Activated T-helper 1 cell treated with anti-CD3 and anti-CD28 coated beads, Interleukin-12 subunit alpha, Interleukin-12 subunit beta, Interleukin-2, Interleukin-4 antibody, amounts not matched to agents 30 ng/mL and 10 ng/mL and 1 ng/mL, durations not matched to agents 14 hours and 24 hours and 36 hours (primary cell): ENCODE measurements at places on chromosomes 2 and 18.

GRCh38 chr2:119232666-119232993, 9.0 kb downstream of the STEAP3 start:
- DNase-seq = no peak

- no peak for DNase-seq
Observed at GRCh38 chr2:86293612-86294011, 43.8 kb downstream of the REEP1 start.

DNA sequence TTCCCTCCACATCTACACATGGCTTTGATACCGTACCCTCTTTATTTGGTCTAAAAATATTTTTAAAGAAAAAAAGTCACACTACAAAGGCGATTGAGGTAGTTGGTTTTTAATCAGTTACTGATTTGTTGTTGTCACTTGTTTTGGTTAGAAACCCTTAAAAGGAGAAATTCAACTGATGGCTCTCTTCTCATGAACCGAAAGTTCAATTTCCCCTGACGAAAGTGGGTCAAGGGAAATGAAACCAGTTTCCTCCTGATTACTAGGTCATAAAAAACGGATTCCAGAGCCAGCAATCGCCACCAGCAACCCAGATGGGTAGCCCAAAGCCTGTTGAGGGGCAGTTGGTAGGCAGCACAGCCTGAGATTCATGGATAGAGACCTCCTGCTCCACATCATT, 63.2 kb downstream of the DLGAP1 start:
- no peak for DNase-seq

DNA sequence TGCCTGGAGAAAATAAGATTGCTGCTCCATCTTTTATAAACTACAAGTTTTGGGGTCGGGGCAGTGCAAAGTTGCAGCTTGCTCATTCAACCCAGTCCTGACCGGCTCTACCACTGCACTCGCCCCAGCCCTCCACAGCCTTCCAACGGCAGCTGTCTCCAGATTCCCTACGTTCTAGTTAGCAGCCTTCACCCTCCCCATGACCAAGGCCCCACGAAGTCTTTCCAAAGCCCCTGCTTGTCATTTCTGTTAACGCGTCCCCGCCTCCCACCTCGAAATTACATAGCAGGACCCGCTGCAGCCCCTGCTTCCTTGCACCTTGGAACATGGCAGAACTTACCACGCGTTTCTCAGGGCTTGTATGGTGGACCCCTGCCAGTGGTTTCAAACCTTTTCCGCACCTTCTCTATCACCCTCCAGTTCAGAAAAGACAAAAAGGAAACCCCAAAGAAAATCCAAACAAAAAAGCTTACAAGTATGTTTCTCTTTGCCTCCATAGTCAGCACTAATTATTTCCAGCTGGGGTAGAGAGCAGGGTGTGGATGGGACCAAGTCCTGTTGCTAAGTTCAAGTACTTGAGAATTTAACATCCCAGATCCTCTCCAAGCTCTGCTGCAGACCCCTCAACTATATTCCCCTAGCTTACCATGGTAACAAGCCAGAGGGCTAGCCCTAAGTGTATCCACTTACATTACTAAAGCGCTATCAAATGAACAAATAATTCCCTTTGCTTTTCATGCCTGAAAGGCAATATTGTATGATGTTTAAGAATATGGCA, 161.5 kb downstream of the TGIF1 start:
- no peak for DNase-seq

- no peak for DNase-seq
Observed at GRCh38 chr2:233211548-233211895, 40.0 kb upstream of the ATG16L1 start.

DNA sequence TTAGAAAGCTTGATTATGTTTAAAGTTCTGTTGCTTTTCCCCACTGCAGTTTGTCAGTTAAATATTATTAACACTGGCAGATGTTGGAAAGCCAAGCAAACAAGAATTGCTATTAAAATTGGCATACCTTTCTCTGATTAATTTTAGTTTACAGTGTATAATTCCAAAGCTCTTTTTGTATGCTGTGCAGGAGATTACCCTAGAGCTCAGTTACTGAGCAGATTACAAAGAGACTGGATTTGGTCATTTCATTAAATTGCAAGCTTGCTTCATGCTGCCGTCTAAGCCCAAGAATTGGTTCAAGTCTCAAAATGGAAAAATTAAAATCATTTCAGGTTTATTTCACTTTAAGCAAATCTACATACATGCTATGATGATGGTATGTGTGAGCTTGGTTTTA, 2.3 kb downstream of the ASAP2 start:
- DNase-seq = no peak

DNA sequence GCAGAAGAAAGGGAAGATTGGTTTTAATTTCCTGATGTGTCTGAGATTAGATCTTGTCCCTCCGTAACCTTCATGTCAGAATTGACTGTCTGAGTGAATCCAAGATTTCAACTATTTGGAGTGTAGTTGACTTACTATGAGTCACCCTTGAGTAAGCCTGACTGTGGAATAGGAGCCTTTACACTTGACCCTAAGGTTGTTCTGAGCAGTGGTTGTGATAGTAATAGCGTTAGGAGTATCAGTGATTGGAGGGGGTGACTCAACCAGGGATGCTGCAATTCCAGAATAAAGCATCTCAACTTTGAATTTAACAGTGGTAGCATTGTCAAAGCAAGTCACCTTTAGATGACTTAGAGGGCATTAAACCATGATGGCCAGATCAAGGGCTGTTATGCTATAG, 979.5 kb upstream of the FAM98A start:
- no peak for DNase-seq

- no peak for DNase-seq
Observed at GRCh38 chr18:31657823-31658669, 26.3 kb downstream of the B4GALT6 start.
